WTC11 (cell line): ENCODE measurements at places on chromosomes 2 and 18.
A peak's percentile ranks its signal among the peaks of the same experiment; 100 is the strongest.

- no peak for DNase-seq
Measured at GRCh38 chr2:127085317-127085681, 21.7 kb downstream of the BIN1 start.

- DNase-seq: no peak
Measured at GRCh38 chr18:6211174-6211504, 203.6 kb downstream of the L3MBTL4 start.

DNA sequence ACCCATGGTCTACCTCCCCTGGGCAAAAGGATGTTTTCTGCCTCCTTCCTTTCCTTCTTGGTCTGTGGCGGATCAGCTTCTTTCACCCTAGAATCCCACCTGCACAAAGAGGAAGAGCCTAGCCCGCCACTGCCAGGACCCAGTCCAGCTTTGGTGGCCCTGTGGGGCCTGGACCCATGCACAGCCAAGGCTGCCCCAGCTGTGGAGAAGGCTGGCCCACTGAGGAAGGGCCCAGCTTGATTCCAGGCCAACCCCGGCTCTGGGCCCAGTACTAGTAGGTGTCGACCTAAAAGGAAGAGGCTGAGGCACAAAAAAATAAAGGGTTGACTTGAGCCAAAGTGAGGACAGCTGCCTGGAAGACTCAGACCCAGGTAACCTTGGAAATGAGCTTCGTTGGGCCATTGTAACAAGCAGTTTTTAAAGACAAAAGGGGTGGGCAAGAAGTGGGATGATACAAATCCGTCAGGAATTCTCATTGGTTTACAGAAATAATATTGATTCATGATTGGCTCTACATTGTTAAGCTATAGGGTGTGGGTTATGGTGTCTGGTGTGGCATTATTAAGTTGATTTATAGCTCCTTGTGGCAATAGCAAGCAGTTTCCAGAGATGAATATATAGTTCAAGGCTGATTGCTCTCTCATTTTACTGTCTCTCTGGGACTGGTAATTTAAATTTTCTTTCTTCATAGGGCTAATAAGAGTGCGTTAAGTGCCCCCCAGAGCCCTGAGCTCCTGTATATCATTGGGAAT is 29.8 kb upstream of the MAL start:
- no peak for DNase-seq

- no peak for DNase-seq
Measured at GRCh38 chr2:147718831-147719230, 126.0 kb upstream of the ACVR2A start.

GRCh38 chr2:127081826-127082633 is 24.9 kb downstream of the BIN1 start:
- no peak for DNase-seq

- no peak for DNase-seq
Measured at GRCh38 chr2:228063558-228063957, 117.9 kb downstream of the SPHKAP start.

- no peak for DNase-seq
Measured at GRCh38 chr2:60318544-60318943, 234.9 kb downstream of the BCL11A start.

- DNase-seq: peak; percentile 81
Measured at GRCh38 chr2:241877989-241878970, 8.8 kb downstream of the RTP5 start.

- no peak for DNase-seq
Measured at GRCh38 chr2:102522162-102522561, 49.1 kb downstream of the SLC9A4 start.

DNA sequence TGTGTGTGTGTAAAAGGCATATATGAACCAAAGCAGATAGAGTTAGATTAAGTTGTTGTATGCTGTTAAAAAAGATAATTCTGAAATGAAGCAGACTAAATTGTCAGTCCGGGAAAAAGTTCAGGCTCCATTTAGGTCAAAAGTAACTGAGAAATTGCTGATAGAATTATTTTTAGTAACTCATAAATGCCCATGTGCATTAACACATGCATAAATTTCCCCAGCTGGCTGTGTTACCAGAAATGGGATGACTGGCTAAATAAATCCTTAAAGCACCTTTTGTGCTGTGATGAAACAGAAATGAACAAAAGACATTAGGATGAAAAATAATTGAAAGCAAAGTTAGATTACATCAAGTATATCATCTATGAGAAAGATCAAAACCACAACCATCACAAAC is 111.3 kb downstream of the NYAP2 start:
- DNase-seq: no peak
